ENCODE measurements at places on chromosomes 4 and X. TPM values are rescaled to one million over a fixed set of nuclear protein-coding genes. Genes with fewer than 3 reads are reported as not detected.

- no peak overlapping the region for H3K4me3 ChIP-seq
- H3K4me1 ChIP-seq, result no peaks in the 10 kb centered on the region
- no peak overlapping the region for H3K27ac ChIP-seq
- no peak for DNase-seq
These were observed 48.9 kb upstream of the TENM3 start for GRCh38 chr4:182194091-182194824.

DNA sequence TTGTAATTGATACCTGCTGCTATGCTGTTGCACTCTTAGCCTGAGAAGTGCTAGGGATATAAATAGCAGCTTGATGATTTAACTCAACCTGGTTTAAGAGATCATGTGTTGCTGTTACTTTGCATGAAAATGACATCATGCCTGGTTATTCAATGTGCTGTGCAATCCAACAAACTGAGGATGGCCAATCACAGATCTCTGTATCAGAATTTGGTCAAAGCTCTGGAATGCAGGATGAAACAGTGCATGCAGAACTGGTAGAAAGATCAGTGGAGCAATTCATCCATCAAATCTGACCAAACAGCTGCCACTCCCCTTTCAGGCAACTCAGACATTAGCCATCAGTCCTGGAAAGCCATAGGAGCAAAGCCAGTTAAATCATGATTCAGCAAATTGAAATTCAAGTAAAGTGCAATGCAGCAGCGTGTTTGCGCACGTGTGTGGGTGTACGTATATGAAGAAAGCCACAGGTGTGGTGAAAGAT is 160.3 kb upstream of the RASGEF1B start:
- H3K27ac ChIP-seq, result no peak overlapping the region
- H3K27me3 ChIP-seq, result no peaks in the 10 kb centered on the region
- H3K36me3 ChIP-seq, result no peaks in the 10 kb centered on the region
- H3K4me1 ChIP-seq, result peaks cover 15% of the 10 kb centered on the region

- H3K27me3 ChIP-seq, result no peaks in the 10 kb centered on the region
- H3K4me1 ChIP-seq, result no peaks in the 10 kb centered on the region
- peaks cover 8% of the 10 kb centered on the region for H3K36me3 ChIP-seq
These were observed 277.3 kb upstream of the TAPT1 start for GRCh38 chr4:16503421-16504100.

GRCh38 chrX:152866386-152866785 is 31.5 kb upstream of the ZNF185 start:
- H3K36me3 ChIP-seq, result peaks cover 26% of the 10 kb centered on the region
- no peak overlapping the region for H3K27ac ChIP-seq
- no peaks in the 10 kb centered on the region for H3K4me1 ChIP-seq
- H3K4me3 ChIP-seq, result no peak overlapping the region

UGT2A1 gene
- not detected for total RNA-seq
